ENCODE measurements at places on chromosomes 1 and 21.

GRCh38 chr1:19138331-19138730, 71.7 kb downstream of the UBR4 start:
- no peak for DNase-seq

GRCh38 chr21:34276711-34277425, 86.9 kb upstream of the KCNE2 start:
- peak; percentile 52 for DNase-seq

GRCh38 chr1:210457568-210457967, 128.9 kb downstream of the HHAT start:
- no peak for DNase-seq

- DNase-seq = no peak
Measured at GRCh38 chr1:229843627-229844238, 217.7 kb downstream of the URB2 start.

DNA sequence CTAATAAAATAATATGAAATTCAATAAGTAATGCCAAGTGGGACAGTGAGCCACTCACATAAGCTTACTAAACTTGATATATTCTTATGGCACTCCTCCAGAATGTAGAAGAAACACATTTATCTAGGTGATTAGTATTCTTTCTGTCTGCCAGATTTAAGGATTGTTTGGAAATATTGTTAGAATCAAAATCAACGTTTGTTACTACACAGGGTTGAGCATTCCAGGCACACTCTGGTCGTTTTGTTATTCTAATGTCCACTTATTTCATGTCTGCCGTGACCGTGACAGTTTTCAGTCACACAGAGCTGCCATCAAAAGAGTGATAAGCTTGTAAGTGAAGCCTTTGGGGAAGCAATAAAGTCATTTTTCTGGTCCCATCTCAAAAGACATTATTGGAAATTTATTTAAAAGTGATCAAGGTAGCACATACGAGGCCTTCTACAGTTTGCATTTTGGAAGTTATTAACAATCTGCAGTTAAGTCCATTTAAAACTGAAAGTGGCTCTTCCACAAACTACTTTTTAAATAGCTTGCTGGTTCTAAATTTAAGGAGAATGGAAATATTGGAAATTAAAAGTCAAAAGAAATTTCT, 38.0 kb downstream of the NFIA start:
- DNase-seq = no peak

DNA sequence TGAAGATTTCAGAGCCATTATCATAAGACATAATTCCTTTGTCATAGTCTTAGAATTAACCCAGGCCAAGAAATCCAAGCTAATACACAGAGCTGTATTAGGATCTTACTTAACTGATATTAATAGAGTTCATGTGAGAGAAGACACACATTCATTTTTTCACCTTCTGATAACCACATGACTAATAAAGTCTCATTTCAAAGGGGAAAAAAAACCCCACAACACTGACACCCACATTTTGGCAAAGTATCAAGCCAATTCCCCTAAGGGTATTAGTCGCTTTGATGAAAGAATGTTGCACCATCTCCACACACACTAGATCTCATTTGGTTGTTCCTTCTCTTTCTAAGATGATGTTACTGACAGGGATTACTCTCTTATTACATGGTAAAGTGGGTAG, 344.4 kb upstream of the ESRRG start:
- no peak for DNase-seq

DNA sequence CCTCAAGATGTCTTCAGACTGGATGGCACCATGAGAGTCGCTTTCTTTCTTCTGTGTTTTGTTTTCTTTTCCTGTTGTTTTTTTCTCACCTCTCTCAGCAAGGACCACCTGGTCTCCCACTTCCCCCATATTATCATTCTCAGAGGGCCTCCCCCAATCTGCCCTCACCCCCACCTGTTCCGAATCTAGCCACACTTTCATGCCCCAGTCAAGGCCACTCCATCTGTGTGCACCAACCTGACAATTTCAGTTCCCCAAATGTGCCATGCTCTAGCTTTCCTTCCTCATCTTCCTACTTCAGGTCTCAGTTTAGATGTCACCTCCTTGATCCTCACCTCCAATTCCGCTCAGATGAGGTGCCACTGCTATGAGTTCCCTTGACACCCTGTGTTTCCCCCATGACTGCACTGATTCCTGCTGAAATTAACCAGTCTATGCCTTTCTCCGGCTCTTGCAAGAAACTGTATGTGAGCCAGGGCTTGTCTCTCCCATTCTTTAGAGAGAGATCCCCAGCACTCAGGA, 146.2 kb downstream of the PLPP3 start:
- DNase-seq = no peak

GRCh38 chr1:169604781-169605560, 18.7 kb upstream of the F5 start:
- DNase-seq = peak; percentile 46

DNA sequence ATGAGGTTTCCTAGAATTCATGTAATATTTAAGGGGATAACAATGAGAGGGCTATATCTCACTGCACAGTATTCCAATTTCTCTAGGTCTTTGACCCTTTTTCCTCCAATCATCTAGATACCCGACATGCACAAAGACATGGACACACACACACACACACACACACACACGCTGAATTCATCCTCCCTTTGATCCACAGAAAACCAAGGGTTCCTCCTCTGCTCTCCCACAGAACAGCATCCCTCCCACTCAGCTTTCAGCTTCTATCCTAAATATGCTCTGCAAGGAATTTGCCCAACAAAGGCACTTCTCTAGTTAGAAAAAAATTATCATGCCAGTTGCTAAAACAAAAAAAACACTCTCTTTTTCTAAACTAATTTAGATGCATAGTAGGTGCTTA, 231.7 kb downstream of the RGS7 start:
- DNase-seq = no peak

- no peak for DNase-seq
Measured at GRCh38 chr1:65965112-65965996, 172.7 kb downstream of the PDE4B start.

- DNase-seq = peak; percentile 79
Measured at GRCh38 chr1:201042779-201043461, 19.4 kb upstream of the KIF21B start.

DNA sequence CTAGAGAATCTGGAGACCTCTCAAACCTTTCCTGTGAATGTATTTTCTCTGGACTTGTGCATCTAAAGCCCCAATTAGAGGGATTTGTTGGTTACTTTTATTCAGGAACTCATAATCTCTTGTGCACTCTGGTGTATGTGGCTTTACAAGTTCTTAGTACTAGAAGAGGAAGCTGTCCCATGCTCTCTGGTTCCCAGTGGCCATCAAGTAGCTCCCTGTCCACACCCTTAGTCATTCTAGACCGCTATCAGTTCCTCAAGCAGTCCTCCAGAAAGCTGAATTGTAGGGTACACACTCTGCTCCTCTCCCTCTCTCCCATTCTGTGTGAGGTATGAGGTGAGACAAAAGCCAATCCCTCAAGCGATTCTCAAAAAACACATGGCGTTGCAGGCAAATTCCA, 470.3 kb downstream of the PTPRC start:
- DNase-seq = no peak

GRCh38 chr1:118333601-118334210, 148.7 kb upstream of the SPAG17 start:
- no peak for DNase-seq

DNA sequence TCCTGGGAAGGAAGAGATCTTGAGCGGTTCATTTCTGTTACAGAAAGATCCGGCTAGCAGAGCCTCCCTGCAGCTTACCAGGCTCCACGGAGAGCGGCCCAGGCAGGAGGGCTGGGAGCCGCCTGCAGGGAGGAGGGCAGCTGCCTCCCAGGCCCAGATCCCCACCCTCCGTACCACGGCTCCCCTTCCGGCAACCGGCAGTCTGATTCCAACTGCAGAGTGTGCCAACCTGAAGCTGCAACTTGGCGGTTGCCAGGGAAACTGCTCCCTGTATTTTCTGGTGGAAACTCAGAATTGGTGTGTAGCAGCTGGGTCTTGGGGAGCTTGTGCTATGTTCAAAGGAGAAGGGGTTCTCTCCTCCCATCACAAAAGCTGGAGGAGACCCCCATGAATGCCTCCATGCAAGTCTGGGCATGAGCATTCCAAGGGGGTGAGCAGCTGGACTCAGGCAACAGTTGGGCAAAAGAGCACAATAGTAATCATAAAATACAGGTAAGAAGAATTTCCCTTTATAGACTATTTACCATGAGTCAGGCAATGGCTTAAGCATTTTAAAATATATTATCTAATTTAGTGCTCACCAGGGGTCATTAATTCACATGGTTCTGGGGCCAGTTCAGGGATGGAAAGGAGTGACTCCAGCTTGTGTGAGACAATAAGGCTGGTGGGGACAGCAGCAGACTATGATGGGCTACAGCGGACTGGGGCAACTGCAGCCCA, 46.1 kb upstream of the KAZN start:
- no peak for DNase-seq

DNA sequence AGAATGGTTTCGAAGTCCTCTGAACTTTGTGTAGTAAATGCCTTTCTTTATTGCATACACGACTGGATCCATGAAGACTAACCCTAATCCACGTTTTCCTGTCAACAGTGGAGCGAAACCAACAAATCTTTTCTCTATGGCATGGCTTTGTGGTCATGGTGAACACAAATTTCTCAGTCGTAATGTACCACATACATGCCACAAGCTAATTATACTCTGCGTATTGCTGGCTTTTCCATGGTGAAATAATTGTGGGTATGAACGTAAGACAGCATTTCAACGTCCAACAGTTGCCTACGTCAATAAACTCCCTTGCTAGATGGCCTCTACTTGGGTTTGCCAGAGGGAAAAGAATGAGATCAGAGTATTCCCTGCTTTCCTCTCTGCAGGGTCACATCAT, 27.5 kb downstream of the INTS7 start:
- no peak for DNase-seq

DNA sequence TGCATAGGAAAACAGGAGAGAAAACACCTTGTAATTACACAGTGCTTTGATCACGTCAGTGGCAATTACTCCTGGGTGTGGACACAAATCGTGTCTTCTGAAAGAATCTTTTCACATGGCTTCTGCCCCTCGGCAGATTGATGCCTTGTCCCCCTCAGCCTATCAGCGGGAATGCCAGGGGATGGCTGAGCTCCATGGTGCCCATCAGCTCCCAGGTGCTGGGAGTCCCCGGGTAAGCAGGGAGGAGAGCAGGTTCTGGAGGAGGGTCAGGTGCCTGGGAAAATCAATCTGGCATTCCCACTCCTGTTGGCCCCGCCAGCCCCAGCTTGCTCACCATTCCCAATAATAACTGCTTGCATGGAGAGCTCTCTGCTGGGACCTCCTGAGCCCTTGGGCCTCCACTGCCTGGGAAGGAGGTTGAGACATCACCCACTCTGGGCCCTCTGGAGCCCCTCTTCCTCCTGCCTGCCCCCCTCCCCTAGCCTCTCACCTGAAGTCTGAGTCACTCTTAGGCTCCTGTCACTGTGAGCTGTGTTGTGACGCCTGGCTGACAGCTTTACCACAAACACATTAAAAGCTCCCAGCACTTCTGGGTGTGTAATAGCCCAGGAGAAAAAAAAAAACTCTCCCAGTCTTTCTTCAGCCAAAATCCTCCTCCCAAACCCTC, 4.9 kb downstream of the CAMK2N1 start:
- no peak for DNase-seq

- DNase-seq = no peak
Measured at GRCh38 chr1:43776043-43776761, 68.9 kb downstream of the ST3GAL3 start.

DNA sequence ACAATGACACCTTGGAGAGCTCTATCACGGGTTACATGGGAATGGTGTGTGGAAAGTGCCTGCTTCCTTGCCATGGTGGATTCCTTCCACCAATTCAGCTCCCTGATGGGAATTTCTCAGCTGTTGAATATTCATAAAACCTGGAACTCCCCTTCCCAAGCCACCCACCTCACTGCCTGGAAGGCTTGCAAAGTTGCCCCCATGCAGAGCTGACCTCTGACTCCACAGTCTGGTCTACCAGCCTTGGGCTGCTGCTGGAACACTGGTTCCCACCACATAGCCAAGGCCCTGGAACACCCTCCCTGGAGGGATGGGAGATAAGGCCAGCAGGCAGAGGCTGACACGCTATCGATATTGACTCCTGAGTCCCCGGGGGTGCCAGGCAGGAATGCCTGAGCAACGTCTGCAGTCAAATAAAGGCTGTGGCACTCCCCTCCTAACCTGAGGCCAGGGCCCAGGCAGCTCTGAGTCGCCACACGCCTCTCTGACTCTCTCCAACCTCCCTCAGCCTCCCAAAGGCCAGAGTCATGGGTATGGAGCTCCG, 8.8 kb downstream of the CCDC24 start:
- no peak for DNase-seq

GRCh38 chr21:20971296-20971921, 26.8 kb upstream of the NCAM2 start:
- DNase-seq = no peak
